Stimulated activated CD8-positive, alpha-beta memory T cell treated with anti-CD3 and anti-CD28 coated beads, Interleukin-4, amount 100 ng/mL, for 24 hours (primary cell): ENCODE measurements at places on chromosomes 2 and 18.

- DNase-seq = no peak
Observed at GRCh38 chr18:31577195-31577594, 14.5 kb upstream of the TTR start.

DNA sequence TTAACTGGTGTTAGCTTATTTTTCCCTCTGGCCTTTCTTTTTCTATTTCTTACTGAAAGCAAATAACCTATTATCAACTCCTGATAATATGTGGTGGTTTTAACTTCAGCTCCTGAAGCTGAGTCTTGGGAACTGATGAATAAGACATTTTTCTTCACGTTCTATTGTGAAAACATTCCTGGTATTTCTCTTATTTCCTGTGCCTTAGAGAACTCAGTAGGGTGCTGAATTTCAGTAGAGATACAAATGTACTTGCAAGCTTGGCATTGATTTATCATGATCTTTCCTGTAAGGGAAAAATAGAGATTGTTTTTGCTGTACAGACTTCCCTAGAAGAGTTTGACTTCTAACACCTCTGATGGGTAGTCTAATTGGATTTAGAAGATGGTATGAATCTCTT is 52.8 kb upstream of the DCC start:
- DNase-seq = no peak

DNA sequence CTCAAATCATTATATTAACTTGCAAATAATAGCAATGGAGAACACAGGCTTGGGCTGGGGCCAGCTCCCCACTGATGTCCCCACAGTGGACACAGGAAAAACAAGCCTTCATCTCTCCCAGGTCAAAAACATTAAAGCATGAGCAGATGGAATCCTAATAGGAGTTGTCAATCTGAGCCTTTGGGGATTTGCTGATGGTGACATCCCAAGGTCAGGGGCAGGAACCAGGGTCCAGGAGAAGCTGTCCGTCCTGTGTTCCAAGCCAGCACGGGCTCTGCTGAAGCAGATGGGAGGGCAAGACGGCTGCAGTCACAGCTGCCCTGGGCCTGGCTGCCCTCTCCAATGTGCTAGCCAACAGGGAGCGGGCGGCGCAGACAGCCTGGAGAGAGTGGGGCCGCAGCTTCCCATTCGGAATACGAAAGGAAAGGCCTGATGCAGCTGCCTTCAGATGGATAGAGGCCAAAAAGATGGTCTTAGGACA is 135.5 kb downstream of the NDUFA10 start:
- DNase-seq = no peak

- no peak for DNase-seq
Observed at GRCh38 chr2:33134086-33134771, 187.5 kb downstream of the LTBP1 start.

DNA sequence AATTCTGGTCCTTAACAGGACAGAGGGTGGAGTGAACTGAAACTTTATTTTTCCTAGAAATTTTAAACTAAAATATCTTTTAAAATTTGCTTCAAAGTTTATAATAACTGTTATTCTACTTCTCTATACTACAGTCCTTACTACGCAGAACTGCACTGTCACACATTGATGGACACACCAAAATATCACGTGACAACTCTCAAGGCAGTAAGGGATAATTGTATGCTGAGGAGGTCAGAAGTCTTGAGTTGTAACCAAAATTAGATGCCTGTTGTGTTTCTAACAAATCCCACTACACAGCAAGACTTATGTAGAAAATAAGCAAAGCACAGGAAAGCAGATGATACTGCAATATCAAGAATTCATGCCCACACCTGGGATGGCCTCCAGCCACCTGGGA is 76.3 kb downstream of the CHST9 start:
- DNase-seq = no peak

- no peak for DNase-seq
Observed at GRCh38 chr2:212958757-212959295, 192.6 kb downstream of the IKZF2 start.

DNA sequence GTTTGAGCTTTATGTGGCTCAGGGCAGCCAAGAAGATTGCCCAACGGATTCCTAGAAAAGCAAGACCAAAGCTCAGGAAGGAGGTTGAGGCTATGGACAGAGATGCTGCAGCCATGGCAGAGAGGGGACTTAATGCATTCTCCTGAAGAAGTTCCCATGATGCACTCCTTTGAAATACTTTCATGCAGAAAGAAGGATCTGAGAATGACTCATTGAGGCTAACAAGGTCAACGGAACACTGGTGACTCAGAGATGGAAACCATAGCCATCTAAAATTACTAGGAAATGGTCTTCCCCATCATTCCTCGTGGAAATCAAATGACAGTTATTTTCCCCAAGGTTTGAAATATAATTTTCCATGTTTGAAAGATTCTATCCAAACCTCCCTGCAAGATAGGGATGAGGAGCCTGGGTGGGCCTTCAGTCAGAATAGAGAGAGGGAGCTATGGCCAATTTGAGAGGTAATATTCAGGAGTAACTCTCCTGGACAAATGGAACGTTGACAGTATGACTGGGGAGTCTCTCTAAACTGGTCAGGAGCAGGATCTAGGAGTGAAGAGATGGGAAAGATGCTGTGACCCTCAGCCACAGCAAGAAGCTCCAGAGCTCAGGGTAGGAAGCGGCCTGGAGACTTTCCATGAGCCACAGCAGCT is 63.0 kb downstream of the REEP1 start:
- no peak for DNase-seq

DNA sequence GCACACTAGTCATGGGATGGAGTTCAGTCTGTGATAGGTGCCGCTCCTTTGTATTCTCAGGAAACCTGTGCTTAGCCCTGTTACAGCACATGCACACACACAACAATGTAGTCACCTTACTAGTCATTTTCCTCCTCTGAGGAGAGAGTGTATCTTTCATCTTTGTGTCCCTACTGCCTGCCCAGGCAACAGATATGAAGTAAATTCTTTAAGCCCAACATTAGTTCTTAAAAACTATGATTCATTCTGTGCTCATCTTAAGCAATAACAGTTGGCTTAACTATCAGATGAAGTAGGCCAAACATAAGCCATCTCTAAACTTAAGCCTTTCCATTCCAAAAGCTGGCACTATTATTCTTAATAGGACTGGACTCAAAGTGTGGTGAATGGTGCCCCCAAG is 186.5 kb downstream of the LNPK start:
- DNase-seq = no peak

DNA sequence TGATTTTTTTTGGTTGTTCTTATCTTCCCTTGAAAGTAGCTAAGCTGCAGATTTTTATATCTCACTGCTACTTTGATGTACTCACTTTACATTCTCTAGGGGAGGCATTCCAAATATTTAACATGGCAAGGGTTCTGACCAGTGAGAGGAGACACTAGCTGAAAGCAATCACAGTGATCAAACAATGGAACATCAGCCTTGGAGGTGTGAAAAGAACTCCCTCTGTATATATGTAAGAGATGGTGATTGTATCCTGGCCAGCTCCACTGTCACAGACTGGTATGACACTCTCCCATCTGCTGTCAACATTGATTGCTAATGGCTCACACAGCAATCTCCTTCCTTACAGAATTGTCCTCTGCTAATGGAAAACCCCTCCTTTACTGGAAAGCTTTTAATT is 291.7 kb upstream of the CDH19 start:
- no peak for DNase-seq

DNA sequence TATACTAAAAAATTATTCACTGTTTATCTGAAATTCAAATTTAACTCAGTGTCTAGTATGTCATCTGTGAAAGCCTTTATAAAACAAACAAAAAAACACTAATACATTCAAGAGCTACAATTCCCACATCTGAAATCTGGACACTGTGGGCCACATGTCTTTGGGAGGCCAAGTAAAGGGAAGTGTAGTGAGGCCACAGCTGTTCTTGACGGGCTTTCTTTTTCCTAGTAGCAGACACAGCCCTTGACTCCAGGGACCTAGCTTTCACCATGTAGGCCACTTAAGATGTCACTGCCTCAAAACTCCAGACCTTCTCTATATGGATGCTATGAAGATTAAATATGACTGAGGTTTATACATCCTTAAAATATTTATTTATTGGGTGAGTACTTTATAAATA is 91.1 kb downstream of the RBMS1 start:
- no peak for DNase-seq
